Stimulated activated CD4-positive, alpha-beta T cell treated with anti-CD3 and anti-CD28 coated beads, Interleukin-4, amount 100 ng/mL, for 24 hours (primary cell): ENCODE measurements at places on chromosomes 2 and 18.

GRCh38 chr18:24605444-24605843 lies 145.0 kb downstream of the HRH4 start:
- no peak for DNase-seq

DNA sequence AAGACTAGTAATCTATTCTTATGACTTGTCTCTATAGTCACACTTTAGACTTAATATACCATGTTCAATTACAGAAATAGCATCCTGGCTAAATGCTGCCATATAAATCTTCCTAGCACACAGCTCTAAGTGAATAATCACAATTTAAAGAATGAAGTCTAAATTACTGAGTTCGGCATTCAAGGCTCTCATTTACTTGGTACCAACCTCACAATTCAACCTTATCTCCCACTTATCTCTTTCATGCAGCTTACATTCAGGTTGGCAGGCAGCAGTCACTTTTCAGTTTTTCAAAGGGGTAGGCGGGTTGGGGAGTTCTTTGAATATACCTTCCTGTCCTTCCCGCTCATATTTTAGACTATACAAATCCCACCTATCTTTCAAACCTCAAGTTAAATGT lies 1.5 kb downstream of the MMADHC start:
- no peak for DNase-seq

- DNase-seq, result no peak
Observed at GRCh38 chr18:8966821-8967220, 135.7 kb upstream of the NDUFV2 start.

DNA sequence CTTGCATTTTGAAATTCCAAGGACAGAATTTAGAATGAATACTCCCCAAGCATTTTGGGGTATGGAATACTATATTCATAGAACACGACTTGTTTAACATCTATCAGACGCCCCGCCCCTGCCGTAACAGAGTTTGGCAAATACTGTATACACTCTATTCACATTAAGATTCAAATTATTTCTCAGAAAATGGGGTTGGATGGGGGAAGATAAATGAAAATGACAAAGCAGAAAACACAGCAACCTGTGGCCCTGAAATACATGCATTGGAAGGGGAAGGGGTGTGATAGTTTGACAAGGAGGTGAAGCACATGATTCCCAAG lies 634.6 kb upstream of the SLC39A10 start:
- DNase-seq, result no peak

DNA sequence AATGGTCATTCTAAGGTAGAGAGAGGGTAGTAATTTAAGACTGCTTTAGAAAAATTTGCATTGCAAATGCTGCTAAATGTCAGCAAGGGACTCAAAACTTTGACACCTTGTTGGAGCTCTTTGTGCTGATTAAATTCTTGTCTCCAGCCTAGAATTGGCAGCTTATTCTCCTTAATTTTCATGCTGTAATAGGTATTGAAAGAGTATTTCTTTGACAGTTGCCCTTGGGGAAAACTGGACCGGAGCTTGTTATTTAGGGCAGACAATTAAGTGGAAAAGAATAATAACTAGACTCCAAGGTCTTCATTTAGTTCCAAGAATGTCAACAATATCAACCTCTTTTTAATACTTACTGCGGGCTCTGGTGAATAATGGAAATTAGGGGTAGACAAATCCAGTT lies 264.0 kb downstream of the TPGS2 start:
- no peak for DNase-seq

GRCh38 chr2:155372969-155373368 lies 674.5 kb downstream of the KCNJ3 start:
- no peak for DNase-seq

DNA sequence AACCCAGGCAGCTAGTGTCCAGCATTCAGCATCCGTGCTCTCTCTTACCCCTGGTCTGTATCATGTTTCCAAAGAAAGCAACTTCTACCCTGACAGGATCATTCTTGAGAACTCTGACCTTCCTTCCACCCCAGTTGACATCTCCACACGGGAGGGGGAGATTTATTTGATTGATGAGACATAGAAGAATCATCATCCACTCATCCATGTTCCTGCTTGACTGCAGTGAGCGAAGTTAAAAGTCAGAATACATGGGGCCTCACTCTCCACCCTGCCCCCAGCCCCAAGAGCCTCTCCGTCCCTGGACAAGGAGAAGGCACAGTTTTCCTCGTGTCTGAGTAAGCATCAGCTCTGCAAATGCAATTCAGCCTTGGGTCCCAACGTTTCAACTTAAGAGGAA lies 356.0 kb upstream of the TNP1 start:
- DNase-seq, result no peak

- no peak for DNase-seq
Observed at GRCh38 chr2:11031876-11032275, 120.1 kb downstream of the KCNF1 start.

GRCh38 chr18:61992285-61992684 lies 99.5 kb upstream of the RNF152 start:
- DNase-seq, result no peak

DNA sequence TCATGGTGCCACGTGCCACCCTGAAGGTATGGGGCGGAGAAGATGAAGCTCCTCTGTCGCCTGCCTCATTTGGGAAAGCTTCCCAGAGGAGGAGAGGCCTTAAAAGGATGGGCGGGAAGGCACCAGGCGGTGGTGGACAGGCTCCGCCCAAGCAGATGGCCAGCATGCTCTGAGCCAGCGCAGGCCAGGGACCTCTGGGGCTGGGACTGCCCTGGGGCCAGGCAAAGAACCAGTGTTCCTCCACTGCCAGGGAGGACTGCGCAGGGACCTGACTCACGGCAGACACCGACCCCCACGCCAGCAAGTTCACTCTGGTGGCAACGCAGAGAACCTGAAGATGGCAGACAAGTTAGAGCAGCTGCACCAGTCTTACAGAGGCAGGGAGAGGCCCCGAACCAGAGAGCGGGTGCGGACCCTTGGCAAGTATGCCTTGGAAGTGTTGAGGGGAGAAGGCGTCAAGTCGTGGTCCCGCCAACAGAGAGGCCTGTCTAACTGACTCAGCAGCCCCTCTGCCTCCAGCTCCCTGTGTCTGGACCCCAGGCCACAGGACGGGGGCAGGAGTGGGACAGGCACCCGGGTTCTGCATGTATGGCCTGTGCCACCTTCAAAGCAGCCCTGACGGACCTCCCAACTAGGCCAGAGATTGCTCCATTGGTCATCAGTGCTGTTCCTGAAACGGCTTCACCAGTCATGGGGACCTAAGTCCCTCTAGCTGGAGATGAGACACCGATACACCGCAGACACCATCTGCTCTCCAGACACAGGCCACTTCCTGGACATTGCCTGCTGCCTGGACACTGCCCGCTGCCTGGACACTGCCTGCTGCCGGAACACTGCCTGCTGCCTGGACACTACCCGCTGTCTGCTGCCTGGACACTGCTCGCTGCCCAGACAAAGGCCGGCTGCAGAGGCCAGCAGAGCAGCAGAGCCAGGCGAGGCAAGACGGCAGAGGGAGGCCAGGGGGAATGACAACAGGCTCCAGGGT lies 124.7 kb downstream of the HDAC4 start:
- DNase-seq, result no peak
